Tongue (tissue), 3 donors: ENCODE measurements at places on chromosomes 1 and 21.

DNA sequence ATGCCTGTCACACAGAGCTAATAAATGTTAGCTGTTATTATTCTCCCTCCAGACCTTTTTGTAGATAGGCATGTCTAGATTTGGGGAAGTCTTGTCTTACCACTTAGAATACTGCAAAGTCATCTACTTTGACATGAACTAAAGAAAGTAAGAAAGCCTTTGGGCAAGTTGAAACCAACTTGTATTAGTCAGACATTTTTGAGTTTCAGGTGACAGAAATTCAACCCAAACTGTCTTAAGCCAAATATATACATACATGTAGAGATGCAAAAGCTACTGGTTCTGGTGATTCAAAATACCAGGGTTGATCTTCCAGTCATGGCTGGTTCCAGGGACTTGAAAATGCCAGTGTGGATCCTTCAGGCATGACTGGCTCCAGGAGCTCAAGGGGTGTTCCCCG is 276.8 kb upstream of the TMEM51 start:
- no peak for DNase-seq

DNA sequence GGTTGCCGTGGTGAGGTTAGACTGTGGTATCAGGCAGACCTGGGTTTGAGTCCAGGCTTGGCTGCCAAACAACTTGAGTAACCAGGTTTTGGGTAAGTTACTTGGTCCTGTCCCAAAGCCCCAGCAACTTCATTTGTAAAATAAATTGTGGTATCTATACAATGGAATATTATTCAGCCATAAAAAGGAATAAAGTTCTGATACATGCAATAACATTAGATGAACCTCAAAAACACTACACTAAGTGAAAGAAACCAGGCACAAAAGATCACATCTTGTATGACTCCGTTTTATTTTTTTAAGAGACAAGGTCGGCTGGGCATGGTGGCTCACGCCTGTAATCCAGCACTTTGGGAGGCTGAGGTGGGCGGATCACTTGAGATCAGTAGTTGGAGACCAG is 16.4 kb upstream of the MIXL1 start:
- no peak for DNase-seq

DNA sequence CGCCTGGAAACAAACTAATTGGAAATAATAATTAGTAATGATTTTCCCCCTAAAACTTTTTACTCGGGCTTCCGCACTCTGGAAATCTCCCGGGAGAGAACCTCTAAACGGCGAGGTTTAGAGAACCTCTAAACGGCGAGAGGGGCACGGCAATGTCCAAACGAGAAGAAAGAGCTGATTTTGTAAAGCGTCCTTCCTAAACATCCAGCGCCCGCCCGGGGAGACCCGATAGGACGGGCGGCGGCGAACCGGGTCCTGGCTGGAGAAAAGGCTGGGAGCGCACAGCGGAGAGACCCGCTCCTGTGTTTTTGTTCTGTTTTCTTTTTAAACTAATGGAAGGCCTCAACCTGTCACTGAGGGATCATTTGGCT is 1.6 kb downstream of the PAX7 start:
- no peak for DNase-seq

DNA sequence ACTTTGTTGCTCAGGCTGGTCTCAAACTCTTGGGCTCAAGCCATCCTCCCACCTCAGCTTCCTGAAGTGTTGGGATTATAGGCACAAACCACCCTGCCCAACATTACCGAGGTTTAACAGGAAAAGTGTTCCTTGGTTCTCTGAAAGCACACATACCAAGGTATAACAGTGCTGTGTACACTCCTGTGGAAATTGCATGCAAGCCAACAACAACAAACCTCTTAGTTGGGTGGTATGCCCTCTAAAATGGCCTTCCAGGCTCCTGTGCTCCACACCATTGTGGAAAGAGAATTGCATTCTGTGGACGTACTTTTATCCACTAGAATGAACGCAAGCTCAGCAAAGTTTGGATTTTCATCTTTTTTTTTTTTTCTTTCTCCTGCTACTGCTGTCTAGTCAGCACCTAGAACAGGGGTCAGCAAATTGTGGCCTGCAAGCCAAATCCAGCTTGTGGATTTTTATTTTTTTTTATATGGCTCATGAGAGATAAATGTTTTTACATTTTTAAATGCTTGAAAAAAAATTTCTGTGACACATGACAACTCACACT is 192.2 kb upstream of the TNR start:
- no peak for DNase-seq

DNA sequence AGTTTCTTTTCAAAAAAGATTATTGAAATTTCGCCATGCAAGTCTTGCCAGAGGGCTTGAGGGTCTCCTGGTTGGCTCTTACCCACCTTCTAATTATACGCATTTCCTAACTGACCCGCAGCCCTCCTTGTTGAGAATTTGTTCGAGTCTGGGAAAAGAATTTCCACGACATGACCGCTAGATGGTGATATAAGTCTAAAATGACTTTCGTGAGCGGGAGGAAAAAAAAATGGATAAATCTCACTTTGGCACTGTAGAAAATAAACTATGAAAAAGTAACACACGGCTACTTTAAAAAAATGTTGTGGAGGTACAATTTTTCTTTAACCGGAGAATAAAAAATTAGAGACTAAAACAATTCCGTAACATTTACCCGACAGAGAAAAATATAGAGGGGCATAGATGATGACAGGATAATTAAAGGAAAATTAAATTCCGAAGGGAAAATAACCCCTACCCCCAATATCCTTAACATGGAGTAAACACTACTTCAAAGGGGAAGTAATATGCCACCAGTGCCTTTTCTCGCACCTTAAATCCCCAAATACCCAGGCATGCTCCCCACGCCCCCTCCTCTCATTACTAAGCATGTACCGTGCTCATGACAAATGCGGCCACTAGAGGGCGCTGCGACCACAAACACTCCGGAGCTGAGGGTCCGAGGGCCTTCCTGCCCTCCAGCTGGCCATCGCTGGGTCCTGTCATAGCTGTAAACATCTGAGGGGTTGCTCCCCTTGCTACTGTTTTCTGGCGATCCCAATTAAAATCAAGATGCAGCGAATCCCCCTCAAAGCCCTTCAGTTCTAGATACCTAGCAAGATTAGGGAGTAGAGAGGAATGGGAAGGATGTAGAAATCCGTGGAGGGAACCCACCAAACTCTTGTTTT is 266.9 kb downstream of the ASTN1 start:
- DNase-seq = peak; percentile 82

- DNase-seq = no peak
Observed at GRCh38 chr1:231093156-231093922, 53.3 kb upstream of the FAM89A start.

DNA sequence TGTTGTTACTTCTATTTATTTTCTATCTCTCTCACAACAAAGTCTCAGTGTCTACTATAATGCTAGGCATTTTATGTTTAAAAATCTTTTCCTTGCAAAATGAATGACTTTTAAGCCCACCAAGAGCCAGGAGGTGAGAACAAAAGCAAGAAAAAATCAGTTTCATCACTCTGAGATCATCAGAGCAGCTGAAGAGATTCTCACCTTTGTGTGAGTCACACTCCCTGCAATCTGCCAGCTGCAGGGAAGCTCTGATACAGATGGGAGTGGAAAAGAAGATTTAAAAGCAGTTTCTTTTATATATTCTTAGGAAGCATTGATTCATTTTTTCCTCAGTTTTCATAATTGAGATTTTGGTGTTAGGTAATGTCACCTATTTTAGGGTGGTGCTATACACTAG is 107.6 kb downstream of the LHX9 start:
- DNase-seq = no peak

GRCh38 chr1:10361515-10361914 is 37.3 kb upstream of the PGD start:
- no peak for DNase-seq

GRCh38 chr1:10561955-10562354 is 87.2 kb downstream of the PEX14 start:
- no peak for DNase-seq

DNA sequence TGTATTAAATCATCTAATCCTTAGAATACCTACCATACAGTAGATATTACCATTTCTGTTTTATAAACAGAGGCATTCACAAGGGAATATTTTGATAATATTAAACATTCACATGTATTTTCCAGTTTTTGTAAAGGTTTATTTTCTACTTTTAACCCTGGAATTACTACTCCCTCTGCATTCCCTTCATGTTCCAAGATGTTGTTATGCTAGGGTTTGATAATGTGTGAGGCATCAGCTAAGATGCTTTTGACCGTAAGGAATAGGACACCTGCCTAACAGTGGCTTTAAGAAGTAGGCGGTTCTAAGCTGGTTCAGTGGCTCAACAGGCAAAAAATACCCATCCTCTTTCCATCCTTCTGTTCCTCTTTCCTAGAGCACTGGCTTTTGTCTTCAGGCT is 131.9 kb upstream of the USP24 start:
- DNase-seq = no peak

GRCh38 chr1:98373056-98373455 is 288.5 kb upstream of the SNX7 start:
- DNase-seq = no peak

DNA sequence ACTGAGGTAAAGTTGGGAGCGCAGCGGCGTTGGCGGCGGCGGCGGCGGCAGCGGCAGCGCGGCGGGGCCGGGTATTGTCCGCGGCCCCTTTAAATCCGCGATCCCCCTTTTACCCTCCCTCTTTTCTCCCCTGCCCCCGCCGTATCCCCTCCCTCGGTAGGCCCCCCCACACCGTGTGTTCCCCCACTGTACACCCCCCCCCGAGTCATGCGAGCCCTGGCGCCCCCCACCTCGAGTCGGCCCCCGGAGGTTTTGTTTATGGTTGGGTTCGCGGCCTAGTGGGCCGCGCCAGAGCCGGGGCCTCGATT is 169 bp downstream of the UBAP2L start:
- DNase-seq = no peak

GRCh38 chr1:84086189-84086588 is 57.9 kb upstream of the PRKACB start:
- DNase-seq = no peak

- no peak for DNase-seq
Observed at GRCh38 chr1:107342316-107342715, 201.5 kb downstream of the NTNG1 start.

- peak; percentile 85 for DNase-seq
Observed at GRCh38 chr21:33229784-33230544, at the start of gene IFNAR2. TSS of gene IFNAR2 (plus strand) at chr21:33229938. CDS start at chr21:33241923, 11,985 bp downstream.

GRCh38 chr1:231949277-231950091 is 322.9 kb downstream of the DISC1 start:
- peak; percentile 73 for DNase-seq

- DNase-seq = no peak
Observed at GRCh38 chr1:38611664-38612211, 247.8 kb downstream of the RRAGC start.

DNA sequence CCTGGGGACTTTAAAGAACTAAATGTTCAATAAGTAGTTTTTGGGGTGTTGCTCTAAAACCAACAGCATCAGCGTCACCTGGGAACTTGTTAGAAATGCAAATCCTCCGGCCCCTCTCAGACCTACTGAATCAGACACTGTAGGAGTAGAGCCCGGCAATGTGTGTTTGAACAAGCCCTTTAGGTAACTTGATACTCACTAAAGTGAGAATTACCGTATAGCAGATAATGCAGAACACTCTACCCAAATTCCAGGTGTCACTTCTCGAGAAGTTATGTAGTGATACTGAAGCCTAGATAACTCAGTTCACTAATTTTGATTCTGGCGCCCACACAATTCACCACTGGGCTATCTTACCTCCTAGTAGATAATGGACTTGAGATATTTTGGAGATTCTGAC is 3.7 kb upstream of the DPT start:
- DNase-seq = no peak

DNA sequence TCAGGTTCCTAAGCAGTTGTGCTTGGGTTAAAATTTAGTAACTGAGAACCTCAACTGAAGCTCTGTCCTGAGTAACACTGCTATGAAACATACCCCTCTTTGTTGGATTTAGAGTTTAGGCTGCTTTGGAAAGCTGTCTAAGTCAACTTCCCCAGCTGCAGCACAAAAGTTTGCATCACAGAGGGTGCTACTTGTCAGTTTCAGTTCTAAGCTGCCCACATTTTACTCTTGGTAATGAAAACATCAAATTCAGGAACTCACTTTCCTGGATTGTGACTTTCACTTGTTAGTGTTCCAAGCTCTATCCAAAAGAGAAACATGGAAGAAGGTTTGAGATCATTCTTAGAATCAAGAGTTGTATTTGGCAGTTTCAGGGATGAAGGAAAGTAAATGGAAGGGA is 191.7 kb upstream of the NFIA start:
- no peak for DNase-seq

DNA sequence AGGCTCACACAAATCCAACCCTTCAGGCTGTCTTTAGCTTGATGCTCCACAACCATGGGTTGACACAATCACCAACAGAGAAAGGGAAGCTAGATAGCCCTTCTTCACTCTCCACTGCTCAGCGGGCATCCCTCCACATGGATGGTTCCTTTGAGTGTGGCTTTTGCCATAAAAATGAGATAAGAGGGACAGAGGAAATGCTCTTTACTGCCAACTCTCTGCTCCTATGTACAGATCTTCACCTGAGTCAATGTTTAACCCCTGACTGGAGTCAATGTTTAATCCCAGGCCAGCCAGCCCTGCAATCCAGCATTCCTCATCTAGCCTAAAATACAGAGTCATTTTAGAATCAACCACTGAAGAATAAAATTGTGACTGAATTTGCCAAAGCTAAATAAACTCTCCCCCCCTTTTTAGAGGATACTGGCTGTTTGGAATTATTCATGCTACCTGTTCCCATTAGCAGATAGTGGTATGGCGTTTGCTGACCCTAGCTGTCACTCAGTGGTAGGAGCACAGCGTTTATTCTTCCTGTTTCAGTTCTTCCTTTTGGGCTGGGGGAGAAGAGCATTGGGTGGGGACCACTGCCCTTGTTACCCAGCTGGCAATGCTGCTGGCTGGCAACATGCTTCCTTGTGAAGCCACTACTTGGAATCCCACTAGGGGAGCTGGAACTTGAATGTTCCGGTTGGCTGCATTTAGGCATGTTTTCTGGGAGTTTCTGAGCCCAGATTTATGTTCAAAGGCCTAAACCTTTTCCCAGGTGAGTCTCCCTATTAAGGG is 5.2 kb upstream of the PIGR start:
- DNase-seq = no peak

- DNase-seq = no peak
Observed at GRCh38 chr1:175600721-175601440, 142.5 kb downstream of the TNR start.

GRCh38 chr1:209484429-209484828 is 99.1 kb upstream of the CAMK1G start:
- DNase-seq = no peak

- DNase-seq = no peak
Observed at GRCh38 chr1:203453016-203453415, 22.6 kb upstream of the PRELP start.

- DNase-seq = no peak
Observed at GRCh38 chr1:186026946-186027345, 292.8 kb downstream of the HMCN1 start.

- DNase-seq = no peak
Observed at GRCh38 chr21:29307718-29308455, 9.2 kb downstream of the BACH1 start.
